Fibroblast of skin of scalp (primary cell): ENCODE measurements at places on chromosomes 5 and 9.
A peak's percentile ranks its signal among the peaks of the same experiment; 100 is the strongest.

DNA sequence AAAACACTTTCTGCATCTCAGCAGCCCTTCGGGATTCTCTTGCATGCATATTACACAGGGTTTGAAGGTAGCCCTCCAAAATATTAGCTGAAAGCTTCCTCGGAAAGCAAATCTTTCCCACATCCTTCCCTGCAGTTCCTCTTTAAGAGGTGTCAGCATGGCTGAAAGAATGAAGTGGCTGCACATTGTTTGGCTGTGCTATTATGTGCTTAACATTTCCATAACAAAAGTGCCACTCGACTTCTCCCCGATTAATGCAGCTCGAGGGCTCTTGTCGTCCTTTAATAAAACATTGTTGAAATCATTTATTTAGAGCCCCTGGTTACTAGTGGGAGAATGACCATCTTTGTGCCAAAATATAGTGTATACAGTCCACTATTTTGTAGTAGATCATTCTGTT lies 6.5 kb downstream of the GAS1 start:
- DNase-seq: no peak

- no peak for DNase-seq
These were observed 270.0 kb upstream of the TLE4 start for GRCh38 chr9:79301551-79302391.

DNA sequence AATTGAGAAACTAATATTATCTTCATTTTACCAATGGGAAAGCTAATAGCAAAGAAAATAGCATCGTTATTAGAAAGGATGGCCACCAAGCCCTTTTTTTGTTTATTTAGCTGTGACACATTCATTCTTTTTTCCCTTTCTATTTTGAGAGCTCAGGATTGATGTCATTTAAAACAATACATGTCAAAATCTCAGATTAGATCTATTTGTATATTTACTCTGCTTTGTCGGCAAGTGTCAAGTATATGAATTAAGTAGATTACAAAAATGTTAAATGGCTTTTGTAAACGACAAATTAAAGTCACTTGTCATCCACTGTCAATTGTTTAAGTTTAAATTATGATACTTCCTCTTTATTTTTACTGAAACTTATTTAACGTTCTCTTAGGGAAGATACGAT lies 118.9 kb downstream of the PAM start:
- DNase-seq: no peak

DNA sequence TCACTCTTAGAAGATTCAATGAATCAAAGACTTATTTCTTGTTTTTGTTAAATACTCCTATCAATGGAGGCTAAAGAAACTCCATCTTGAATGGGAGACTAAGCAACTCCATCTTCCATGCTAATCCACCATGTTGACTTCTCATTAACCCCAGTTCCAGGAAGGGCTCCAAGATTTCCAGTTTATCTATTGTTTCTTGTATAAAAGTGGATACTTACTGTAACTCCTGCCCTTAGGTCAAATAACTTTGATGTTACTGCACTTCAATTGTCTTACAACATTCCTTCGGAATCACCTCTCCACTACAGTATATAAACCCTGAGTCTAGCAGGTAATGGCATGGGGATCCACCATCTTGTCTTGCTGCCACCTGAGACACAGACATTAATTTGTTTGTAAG lies 63.0 kb downstream of the PUM3 start:
- DNase-seq: no peak

DNA sequence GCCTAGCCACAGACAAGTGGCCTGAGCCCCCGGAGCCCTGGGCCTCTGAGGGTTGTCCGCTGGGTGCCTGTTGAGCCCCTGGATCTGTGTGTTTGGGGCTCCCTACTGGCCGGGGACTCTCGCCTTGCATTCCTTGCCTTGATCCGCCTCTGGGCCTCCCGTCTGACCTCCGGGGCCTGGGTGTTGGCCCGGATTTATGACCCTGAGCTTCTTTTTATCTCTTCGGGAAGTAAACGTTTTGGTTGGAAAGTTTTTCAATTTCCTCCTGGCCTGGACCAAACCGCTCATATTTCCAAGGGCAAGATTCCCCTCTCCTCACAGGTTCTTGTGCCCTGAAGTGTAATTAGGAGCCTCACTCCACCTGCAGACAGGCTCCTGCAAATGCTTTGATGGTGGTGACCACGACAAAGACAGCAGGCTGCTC lies 69.3 kb upstream of the EGFLAM start:
- DNase-seq: no peak

DNA sequence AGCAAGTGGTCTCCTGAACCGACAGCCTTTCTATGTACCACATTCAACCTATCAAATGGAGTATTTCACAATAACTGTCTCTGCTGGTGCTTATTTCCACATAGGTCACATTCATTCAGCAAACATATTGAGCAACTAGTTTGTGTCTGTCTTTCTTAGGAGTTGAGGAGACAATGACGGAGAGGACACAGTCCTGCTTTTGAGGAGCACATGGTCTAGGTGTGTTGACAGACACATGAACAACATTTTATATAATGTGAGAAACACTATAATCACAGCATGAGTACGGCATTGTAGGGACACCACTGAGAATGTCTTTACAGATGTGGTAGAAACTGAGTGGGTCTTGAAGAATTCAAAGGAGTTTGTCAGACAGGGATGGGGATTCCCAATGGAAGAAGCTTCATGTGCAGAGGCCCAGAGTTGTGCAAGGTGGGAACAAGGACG lies 28.5 kb downstream of the NFIL3 start:
- peak; percentile 21 for DNase-seq

DNA sequence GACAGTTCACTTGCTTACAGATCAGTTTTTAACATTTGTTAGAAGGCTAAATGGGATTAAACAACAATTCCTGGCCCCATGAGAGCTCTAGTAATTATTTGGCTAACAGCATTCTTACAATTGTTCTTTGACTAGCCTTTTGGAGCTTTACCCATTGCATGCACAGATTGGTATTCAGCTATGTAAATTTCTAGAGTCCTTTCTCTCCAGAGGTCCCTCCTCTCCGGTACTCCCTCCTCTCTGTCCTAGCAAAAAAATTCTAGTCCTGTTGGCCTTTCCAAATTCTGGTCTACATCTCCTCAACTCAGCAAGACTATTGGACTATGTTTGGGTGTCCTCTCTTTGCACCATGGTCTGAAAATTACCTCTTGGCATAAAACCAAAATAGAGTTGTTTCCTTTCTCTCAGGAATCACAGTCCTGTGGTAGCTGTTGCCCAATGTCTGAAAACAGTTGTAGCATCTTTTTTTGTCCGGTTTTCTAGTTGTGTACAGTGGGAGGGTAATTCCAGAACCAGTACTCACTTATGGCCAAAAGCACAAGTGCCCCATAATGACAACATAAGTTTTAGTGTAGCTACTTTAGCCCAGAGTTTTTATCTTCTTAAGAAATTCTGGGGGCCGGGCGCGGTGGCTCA lies 18.1 kb downstream of the SAR1B start:
- DNase-seq: no peak

- DNase-seq: no peak
These were observed 19.0 kb upstream of the SCAMP1 start for GRCh38 chr5:78341440-78341839.

DNA sequence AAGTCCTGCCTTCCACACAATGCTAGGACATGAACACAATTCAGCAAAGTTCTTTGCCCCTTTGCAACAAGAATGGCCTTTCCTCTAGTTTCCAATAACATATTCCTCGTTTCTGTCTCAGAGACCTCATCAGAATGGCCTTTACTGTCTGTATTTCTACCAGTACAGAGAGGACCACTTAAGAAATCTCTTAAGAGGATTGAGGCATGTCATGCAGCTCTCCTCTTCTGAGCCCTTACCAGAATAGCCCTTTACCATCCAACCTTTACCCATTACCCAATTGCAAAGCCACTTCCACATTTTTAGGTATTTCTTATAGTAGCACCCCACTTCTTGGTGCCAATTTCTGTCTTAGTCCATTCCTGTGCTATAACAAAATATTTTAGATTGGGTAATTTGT lies 20.3 kb downstream of the TNPO1 start:
- DNase-seq: no peak

DNA sequence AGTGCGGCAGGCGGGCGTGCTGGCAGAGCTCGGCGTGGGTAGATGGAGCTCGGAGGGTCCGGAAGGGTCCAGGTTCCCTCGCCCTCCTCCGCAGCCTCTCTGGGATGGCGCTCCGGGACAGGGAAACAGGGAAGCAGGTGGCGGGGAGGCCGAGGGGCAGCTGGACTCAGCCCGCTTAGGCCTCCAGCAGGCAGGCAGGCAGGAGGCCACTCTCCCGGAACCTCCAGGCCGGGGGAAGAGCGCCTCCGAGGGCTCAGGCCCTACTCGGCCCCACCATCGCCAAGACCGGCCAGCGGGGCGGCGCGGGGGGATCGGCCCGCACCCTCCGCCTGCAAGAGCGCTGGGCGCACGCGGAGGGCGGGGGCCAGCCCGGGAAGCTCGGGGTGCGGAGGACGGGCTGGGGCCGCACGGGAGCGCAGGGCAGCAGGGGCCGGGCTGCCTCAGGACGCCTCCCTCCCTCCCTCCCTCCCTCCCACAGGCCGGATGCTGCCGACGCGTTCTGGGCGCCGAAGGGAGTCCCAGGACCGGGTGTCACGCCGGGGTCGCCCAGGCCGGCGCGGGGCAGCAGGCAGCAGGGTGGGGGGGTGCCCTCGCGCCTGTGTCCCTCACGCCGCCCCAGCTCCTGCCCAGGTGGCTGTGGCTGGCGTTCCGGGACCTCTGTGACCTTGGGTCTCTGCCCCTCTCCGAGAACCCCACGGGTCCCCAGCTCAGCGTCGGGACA lies 977 bp downstream of the MGAT4B start:
- peak; percentile 32 for DNase-seq

- DNase-seq: no peak
These were observed 69.9 kb upstream of the CDK20 start for GRCh38 chr9:88044200-88044599.

- DNase-seq: no peak
These were observed 111.6 kb downstream of the CTNND2 start for GRCh38 chr5:11792621-11793020.

GRCh38 chr5:88787856-88788255 lies 95.1 kb downstream of the MEF2C start:
- no peak for DNase-seq

- DNase-seq: no peak
These were observed 40.7 kb upstream of the AKNA start for GRCh38 chr9:114428466-114428865.

DNA sequence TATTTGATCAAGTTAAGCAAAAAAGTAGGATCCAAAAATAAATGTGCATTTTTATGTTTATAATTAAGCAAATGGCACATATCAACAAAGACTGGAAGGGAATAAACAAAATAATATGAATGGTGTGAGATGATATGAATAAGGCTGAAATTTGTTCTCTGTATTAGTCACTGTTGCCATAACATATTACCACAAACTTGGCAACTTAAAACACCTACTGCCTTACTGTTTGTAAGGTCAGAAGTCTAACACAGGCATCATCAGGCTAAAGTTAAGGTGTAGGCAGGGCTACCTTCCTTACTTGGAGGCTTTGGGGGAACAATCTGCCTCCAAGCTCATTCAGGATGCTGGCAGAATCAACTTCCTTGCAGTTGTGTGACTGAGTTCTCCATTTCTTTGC lies 19.3 kb downstream of the PGGT1B start:
- no peak for DNase-seq

DNA sequence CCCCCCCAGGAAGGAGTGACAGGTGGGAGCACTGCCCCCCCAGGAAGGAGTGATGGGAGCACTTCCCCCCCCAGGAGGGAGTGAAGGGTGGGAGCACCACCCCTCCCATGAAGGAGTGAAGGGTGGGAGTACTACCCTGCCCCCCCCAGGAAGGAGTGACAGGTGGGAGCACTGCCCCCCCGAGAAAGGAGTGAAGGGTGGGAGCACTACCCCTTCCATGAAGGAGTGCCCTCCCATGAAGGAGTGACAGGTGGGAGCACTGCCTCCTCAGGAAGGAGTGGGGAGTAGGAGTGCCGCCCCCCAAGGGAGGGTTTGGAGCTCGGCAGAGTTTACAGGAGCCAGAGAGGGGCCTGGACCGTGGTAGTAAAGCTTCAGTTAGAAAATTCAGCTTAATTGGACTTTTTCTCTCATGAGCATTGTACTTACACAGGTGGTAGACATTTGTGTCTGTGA lies 100.7 kb downstream of the CACNA1B start:
- no peak for DNase-seq

- DNase-seq: peak; percentile 40
These were observed 762 bp downstream of the CACNA1B start for GRCh38 chr9:137878146-137878941.

DNA sequence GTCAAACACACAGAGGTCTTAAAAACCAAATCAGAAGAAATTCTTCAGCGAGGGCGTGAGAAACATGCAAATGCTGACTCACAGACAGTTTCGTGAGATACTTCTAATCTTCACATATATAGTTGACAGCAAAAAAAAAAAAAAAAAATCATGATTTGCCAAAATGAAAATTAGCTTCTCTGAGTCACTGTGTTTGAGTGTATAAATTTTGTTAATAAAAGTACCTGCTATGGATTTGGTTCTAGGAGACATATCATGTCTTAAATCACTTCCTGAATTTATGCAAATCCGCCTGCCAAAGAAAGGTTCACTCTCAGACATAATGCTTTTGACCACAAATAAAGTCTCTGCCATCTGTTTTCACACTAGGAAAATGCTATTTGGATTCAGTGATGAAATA lies 114.3 kb downstream of the SLC1A3 start:
- no peak for DNase-seq

DNA sequence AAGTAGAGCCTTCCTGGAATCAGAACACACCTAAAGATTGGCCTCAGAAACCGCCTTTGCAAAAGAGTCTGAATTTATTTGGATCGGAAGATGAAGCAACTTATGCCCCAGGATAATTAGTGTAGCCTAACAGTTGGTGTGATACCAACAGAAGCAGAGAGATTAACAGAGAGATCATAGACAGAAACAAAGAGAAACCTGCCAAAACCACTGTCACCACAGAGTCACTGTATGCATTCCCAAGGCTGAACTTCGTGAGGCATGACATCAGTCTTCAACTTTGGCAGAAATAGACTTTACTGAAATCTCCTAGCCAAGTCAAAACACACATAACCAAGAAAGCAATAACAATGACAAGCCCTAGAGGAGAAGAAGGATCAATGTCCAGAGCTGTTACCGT lies 361.8 kb downstream of the ELAVL2 start:
- no peak for DNase-seq
